ENCODE measurements at places on chromosomes 6 and 20.

GRCh38 chr6:170269846-170270541, 20.9 kb downstream of the DLL1 start:
- no peak for DNase-seq

DNA sequence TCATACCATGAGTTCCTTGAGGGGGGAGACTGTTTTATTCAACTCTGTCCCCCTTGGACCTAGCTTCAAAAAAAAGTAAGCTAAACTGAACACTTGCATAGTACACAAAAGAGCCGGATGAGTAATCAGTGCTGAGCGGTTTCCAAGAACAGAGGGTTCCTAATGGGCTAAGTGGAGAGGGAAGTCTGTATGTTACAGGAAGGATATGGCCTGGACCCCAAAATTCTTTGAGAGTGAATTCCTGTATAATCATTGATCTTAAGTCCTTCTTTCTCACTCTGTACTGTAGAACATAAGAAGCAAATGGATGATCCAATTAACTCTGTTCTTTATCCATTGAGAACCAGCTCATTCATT, 324.7 kb upstream of the CNR1 start:
- DNase-seq, result no peak

DNA sequence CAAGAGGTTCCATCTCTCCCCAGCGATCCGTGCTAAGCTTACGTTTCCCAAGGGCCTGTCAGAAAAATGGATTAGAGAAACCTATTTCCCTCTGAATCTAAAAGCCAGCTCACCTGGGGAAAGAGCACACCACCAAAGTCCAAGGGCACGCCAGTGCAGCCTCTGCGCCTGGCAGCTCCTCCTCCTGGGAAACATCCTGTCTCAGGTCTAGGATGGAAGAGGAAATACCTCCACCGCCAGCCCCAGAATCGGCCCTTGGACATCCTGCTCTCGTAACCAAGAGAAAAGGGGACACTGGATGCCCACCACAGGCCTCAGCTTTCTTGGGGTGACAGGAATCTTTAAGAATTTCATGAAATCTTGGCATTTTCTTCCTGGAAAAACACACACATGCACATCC, 18.7 kb downstream of the RAMACL start:
- no peak for DNase-seq

GRCh38 chr20:37647946-37648345, 45.9 kb upstream of the CTNNBL1 start:
- no peak for DNase-seq

GRCh38 chr20:58048096-58048702, 180.3 kb downstream of the ANKRD60 start:
- no peak for DNase-seq

DNA sequence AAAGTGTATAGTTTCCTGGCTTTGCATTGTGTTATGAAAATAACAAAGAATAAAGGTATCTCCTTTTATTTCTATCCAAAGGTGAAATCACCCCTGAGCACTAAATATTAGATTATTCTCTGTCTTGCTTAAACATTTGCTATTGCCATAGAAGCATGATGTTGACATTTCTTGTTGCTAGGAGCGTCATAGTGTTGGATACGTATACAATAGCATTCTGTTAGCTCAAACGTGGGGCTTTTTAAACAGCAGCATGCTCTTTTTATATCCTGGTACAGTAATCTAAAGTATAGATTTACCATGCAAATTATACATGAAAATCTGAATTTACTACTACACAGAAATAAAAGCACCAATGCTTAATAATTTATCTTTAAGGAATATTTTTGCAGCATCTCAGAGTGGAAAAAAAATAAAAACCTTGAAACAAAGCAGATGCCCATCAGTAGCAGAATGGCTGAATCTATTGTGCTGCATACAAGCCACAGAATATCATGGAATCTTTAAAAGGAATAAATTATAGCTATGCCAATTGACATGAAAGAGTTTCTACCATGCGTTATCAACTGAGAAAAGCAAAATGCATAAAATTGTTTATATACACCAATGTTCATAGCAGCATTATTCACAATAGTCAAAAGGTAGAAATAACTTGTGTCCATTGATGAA, 9.6 kb upstream of the HSF2 start:
- DNase-seq, result no peak

DNA sequence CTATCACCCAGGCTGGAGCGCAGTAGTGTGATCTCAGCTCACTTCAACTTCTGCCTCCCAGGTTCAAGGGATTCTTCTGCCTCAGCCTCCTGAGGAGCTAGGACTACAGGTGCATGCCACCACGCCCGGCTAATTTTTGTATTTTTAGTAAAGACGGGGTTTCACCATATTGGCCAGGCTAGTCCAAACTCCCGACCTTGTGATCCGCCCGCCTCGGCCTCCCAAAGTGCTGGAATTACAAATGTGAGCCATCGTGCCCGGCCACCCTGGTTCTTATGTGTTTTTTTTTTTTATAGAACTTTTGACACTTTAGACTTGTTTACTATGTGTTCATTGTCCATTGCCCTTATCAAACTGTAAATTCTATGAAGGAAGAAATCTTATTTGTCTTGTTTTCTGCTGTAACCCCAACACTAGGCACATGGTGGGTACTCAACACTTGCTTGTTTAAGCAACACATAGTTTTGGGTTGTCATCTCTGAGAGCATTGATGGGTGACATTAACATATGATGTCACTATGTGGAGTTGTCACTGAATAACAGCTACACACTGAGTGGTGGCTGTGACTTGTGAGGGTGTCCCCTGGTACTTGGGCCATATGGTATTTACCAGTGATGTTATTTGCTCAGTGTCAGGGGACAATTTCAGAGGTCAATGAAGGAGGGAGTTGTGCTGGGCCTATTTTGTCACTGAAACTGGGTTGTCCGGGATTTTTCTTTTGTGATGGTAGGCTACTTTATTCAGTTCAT, 1.5 kb upstream of the PXMP4 start:
- DNase-seq, result no peak

Data from D721Med (cell line).